ENCODE measurements at places on chromosomes 6 and 20.
A peak's percentile ranks its signal among the peaks of the same experiment; 100 is the strongest.

DNA sequence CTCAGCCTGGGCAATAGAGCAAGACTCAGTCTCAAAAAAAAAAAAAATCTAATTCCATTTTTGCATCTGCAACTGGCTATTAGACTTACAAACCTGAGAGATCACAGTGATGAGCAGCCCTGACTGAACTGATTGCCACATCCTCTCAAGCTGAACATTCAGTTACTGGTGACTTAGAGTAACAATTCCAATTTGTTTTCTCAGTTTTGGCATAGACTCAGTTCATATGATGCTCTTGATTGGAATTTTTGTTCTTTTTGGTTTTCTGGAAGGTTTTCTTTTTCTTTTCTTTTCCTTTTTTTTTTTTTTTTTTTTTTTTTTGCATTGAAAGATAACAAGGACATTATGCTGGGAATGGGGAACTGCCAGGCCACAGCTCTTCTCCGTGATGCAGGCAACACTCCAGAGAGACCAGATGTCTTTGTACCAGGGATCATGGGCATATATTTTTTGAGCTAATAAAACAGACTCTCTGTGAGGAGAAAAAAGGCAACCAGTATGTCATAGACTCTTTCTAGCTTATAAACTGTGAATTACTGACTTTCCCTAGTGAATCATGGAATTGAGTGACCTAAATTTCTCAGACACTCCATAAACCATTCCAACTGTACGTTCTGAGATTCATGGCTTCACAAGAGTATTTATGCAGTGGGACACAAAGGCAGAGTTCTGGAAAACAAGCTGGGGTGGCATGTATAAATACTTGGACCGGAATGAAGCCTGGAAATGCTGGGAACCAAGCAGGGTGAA lies 86.0 kb upstream of the SLC2A12 start:
- no peak for DNase-seq

DNA sequence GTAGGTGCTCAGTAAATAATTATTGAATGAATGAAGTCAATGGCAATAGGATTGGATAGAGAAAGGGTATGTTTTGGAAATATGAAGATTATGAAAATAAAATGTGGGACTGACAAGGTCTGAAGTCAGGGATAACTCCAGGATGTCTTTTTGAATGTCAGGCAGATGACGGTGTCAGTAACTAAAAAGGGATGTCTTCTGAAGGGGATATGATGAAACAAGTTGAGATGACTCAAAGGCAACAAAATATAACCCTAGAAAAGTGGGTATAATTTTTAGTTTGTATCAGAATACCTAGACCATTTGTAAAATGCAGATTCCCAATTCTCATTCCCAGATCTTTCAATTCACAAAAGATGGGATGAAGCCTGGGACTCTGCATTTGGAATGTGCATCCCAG lies 257.3 kb upstream of the SGK1 start:
- no peak for DNase-seq

DNA sequence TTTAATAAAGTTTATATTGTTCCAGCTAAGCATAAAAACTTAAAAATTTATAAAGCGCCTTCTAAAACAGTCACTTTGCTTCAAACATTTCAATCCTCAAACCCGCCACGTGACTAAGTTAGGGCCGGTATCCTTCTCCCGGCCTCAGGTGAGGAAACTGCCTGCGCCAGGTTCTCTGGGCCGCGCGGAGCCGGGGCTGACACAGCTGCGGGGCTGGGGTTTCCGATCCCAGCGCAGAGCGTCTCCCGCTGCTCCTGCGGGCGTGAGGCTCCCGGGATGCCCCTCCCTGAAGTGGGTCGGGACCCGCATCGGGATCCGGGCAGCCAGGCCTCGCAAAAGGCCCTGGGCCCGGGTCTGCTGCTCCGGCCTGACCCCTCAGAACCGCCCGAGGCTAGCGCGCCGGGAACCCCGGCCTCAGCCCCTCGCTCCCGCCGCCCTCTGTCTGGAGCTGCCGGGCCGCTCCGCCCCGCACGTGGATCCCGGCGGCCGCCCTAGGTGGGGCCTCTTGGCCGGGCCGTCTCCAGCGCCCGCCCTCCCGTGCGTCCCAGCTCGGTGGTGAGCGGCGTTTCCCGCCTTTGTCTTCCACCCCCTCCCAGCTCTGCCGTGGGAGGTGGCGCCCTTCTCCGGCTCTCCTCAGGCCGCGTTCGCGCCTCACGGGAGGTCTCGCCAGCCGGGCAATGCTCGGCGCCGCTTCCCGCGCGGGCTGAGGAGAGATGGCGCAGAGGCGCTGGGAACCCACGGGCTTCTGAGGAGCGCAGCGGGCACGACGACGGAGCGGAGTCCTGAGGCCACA lies 267.9 kb downstream of the DLL1 start:
- DNase-seq, result no peak

DNA sequence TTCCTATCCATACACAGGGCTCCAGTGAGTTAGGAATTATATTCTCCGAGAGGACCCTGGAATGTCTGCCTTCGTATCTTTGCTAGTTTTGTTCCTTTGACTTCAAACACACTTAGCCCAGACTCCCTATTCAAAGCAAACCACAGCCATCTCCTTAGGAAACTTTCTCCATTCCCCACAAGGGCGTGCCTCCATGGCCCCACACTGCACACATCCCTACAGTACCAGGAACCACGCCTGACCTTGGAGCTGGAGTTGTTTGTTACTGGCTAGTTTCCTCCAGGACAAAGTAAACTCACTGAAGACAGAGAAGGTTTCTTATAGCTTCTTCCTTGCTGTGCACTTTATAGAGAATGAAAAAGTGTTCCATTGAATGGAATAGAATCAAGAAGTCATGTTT lies 412.8 kb upstream of the AGPAT4 start:
- DNase-seq, result no peak

- DNase-seq, result no peak
These were observed 400.0 kb upstream of the HTR1E start for GRCh38 chr6:86537292-86537861.

- no peak for DNase-seq
These were observed 49.7 kb upstream of the SNX9 start for GRCh38 chr6:157773248-157773773.

- no peak for DNase-seq
These were observed 256.5 kb downstream of the HACE1 start for GRCh38 chr6:104603108-104603745.

DNA sequence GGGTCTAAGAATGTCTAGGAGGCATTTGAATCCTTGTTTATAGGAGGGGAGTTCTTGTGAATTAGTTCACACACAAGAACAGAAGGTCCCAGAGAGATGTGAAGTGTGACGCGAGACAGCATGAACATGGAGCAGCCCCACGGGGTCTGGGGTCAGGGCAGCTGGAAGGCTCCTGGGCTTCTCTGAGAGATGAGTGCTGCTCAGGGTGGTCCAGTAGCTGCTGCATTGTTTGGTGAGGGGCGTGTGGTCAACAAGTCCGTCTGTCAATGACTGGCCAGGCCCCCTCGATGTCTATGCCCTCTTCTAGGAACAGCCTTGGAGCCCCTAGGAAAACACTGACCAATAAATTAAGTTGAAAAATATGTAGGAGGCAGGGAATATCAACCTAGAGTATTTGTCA lies 40.2 kb upstream of the GABRR1 start:
- DNase-seq, result no peak

DNA sequence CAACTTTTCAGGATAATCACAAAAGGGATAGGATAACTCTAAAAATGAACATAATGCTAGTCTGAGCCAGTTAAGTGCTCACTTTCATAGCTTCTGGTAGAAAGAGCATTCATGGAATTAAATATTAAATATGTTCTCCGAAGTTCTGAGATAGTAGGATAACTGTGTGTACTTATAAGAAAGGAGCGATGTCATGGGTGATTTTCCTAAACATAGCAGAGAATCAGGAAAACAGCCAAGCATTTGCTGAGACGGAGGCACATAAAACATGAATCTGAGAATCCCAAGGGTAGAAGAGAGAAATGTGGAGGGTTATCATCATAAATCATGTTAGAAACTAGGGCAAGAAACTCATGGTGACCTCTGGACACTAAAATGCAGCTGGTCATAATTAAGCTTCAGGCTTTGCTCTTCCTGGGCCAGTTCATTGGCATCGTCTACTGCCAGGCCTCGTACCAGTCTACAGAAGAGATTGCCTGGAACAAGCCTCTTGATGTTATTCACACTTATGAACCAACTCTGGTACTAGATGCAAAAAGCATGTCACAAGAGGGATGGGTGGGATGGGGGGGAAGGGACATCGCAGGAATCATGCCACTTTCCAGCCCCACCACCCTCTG lies 436.6 kb downstream of the PRKN start:
- no peak for DNase-seq

DNA sequence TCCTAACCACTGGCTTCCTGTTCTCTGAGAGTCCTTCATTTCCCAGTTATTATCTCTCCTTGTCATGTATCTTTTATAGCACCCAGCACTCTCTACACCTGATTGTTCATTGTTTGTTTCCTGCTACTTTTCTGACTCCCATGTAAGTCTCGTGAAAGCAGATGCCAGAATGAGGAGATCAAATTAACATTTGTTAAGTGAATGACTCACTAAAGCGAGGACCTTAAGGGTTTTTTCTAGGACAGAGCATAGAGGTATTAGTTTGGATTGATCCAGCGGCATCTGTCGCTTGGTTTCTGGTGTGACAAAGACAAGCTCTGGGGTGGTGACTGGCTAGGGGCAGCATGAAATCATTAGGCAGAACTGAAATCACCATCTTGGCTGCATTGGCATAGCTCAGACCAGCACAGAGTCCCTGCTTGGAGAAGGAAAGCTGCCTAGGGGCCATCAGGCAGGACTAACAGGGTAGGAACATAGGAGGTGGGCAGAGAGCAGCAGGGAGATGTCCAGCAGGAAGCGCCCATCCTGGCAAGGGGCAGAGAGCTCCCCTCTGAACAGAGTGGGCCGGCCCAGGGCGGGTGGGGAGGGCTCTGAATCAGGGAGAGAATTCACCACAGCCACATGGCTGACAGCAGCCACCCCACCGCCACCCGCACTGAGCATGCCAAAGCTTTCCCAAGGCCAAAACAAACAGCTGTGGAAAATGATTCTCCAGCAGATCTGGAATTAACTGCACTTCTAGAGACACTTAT lies 97.1 kb upstream of the CEP85L start:
- DNase-seq, result no peak

DNA sequence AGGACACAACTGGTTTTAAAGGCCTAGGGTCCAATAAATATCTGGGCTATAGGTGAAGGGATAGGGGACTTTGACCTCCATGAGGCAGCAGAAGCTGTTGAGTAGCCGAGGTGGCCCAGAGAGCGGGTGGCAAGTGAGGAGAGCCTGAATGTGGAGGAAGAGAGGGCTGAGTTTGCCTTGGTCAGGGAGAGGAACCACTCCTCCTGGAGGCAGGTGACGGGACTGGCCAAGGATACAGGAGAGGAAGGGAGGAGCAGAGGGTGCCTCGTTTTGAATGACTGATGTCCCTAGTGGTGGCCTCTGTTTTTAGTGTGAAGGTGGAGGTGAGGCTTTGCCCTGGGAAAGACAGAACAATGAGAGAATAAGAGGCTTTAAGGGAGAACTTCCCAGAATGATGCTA lies 19.1 kb upstream of the AAR2 start:
- no peak for DNase-seq

DNA sequence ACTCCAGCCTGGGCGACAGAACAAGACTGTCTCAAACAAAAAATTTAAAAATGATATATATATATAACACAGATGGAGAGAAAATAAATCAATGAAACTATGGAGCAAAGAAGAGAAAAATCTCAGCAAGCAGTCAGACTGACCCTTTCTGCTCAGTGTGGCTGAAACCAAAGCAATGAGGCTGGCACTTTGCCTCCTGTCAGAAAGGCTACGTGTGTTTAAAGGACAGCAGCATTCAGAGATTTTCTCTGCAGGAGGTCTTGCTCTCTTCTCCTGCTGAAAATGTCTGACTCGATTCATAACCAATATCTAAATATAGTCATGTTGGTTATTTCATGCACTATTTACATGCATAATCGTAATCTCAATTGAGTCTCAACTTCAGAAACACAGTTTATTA lies 527.0 kb upstream of the JARID2 start:
- DNase-seq, result no peak

- DNase-seq, result no peak
These were observed 62.7 kb upstream of the ZNF133 start for GRCh38 chr20:18225632-18226031.

DNA sequence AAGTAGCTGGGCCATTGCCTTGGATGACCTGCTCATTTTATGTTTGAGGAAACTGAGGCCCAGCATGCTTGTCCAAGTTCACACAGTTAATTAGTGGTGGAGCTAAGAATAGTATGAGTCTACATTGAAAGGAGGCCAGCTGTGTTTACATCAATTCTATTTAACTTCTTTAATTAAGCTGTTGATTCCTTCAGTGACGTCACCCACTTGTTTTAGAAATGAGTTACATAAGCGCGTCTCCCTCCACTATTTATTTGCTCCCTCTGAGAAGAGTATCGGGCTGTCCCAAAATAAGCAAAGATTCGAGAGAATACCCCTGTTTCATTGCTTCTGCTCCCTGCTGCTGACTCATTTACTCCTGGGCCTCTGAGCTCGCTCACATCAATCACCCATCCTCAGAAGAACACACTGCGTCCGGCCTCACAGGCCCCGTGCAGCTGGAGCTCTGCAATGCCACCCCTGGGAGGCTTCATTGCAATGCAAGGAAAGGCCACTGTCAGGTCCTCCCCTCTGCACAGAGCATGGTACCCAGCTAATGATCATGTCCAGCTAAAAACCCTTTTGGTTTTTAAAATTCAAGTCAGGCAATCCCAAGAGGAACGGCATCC lies 74.8 kb upstream of the BMP2 start:
- no peak for DNase-seq

- DNase-seq, result no peak
These were observed 39.4 kb downstream of the SCML4 start for GRCh38 chr6:107784669-107785068.

GRCh38 chr6:116159782-116160524 lies 34.0 kb upstream of the COL10A1 start:
- DNase-seq, result no peak

DNA sequence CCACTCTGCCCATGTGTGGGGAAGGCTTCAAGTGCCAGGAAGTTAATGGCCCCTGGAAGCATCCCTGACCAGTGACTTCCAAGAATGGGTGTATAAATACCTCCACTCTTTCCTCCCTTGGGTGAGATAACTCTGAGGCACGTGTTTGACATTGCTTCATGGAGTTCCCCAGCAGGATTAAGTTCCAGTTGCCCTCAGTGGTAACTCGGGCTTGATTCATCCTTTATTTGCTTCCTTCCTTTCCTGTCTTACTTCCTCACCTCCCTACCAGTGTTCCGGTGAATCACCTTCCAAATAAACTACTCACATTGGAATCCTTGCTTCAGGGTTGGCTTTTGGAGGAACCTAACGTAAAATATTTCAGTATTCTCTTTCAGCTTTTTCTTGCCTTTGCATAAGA lies 84.6 kb upstream of the JAG1 start:
- no peak for DNase-seq

DNA sequence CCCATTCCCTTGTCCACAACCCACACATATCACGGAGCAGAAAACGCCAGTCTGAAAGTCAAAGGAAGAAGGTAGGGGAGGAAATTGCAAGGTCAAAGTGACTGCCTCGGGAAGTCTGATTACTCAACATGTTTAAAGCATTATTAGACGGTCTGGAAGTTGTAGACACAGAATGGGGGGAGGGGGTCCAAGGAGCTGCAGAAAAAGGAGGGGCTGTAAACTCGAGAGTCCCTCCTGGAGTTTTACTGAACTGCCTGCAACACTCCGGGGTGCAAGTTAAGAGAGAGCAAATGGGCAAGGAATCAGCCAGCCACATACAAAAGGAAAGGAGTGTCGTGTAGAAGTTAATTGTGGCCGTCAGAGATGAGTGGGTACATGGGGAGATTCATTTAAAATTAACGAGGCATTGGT lies 417.7 kb upstream of the JARID2 start:
- peak; percentile 53 for DNase-seq

- no peak for DNase-seq
These were observed 136.8 kb upstream of the RNF24 start for GRCh38 chr20:4151991-4152695.

GRCh38 chr20:62578294-62578897 lies 63.9 kb upstream of the SLCO4A1 start:
- no peak for DNase-seq
